Activated gamma-delta T cell treated with anti-CD3 and anti-CD28 coated beads, Interleukin-2, amount 50 U/mL, for 16 hours (primary cell): ENCODE measurements at places on chromosomes 1 and 21.

DNA sequence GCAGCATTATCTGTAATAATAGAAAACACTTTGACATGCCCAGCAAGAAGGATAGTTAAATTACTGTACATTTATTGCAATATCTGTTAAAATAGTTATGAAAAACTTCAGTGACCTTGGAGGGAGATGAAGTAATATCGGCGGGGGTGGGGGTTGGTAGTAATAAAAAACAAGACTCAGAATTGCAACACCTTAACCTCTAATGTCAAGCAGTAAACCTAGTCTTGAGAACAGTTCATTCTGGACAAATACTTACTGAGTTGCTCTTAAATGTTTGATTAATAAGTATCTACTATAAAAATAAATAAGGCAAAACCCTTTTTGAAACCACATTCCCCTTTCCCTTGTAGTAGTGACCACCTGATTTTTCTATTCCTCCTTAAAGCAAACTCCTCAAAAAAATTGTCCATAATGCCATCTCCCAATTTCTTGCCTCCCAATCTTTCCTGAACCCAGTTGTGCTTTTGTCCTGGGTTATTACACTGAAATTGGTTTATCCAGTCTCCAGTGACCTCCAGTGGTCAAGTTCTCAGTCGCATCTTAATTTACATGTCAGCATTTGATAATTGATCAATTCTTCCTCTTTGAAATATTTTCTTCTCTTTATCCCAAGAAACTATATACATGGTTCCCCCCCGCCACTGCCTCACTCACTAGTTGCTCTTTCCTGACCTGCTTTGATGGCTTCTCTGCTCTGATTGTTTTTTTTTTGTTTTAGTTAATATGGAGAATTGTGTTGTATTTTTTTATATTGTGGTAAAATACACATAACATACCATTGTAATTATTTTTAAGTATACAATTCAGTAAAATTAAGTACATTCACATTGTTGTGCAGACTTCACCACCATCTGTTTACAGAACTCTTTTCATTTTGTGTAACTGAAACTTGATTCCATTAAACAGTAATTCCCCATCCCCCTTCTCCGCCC lies 36.8 kb downstream of the RAP1A start:
- DNase-seq = no peak

DNA sequence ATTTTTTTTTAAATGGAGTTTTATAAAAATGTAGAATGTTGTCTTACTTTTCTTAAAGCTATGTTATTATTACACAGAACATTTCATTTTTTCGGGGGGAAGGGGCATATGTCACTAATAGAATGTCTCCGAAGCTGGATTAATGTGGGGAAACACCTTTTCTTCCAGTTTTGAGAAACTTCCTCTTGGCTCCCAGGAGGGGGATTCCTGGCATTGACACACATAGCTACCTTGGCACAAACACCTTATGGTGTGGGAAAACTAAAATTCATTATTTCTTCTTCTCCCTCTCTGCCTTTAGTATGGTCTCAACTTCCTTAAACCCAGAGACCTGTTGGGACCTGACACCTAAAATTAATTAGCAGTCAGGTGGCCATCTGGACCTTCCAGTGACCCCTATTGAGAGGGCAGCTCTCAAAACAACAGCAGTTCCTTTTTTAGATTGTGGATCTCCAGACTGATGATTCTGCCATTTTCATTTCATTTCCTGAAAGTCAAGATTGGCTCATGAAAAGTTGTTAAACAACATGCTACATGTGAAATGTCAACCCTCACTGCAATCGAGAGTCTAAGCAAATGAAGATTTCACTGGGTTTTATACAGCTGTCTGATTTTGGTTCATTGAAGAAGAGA lies 70.1 kb upstream of the EDEM3 start:
- no peak for DNase-seq

GRCh38 chr1:195462646-195463045 lies 1145.6 kb downstream of the KCNT2 start:
- no peak for DNase-seq

GRCh38 chr1:43372172-43372571 lies 4.4 kb upstream of the ELOVL1 start:
- no peak for DNase-seq

DNA sequence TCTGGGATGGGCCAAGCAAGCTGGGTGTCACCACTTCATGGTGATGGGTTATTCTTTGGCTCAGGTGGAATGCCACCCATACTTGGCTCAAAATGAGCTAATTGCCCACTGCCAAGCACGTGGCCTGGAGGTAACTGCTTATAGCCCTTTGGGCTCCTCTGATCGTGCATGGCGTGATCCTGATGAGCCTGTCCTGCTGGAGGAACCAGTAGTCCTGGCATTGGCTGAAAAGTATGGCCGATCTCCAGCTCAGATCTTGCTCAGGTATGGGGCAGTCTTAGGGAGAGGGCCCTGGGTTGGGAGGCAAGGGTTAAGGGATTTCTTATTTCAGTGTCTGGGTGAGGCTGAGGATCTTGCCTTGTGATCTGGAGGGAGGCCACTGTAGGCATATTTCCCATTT lies 15.4 kb upstream of the NASP start:
- no peak for DNase-seq

DNA sequence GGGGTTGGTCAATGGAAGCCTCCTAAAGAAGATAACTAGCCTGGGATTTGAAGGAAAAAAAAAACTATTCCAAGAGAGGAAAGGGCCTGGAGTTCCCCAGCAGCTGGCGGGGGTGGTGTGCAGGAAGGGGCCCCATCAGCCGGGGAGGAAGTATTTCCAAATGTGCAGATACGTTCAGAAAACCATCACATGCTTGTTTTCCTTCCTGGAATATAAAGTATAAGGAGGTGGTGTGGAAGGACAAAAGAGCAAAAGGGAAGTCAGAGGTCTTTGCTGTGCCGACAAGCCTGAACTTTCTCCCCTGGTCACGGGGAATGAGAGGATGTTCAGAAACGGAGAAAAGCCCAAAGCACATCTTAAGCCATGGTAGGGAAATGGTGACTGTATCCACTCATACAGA lies 72.0 kb upstream of the BACE2 start:
- no peak for DNase-seq

DNA sequence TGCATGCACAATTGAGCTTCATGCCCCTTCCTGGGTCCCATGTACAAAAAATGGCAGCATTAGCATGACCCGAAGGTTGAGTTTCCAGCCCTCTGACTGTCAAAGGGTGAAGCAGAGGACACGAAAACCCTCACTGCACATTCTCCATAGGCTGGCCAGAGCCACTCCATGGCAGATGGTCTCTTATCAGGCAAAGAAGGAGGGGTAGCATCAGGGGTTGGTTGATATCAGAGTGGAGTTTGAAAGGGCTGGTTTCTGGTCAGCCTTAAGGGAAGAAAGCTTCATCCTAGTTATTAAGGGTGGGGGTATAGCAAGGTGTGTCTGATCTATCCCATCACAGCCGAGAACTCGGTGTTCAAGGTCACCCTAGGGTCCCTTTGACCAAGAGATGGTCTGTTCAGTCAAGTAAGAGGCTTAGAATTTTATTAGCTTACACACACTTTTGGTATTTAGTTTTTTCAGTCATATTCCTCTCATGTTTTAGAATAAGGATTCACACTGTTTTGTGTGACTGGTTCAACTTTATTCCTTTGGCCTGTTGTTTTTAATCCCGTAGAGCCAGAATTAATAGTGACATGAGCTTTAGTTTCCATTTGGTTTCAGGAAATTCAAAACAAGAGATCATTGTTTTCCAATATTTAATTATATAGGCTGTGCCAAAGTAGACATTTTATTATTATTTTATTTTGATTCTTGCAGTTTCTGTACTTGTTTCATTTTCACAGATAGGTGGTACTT lies 199.9 kb upstream of the FMN2 start:
- no peak for DNase-seq

GRCh38 chr1:196531737-196532524 lies 76.3 kb downstream of the KCNT2 start:
- no peak for DNase-seq

DNA sequence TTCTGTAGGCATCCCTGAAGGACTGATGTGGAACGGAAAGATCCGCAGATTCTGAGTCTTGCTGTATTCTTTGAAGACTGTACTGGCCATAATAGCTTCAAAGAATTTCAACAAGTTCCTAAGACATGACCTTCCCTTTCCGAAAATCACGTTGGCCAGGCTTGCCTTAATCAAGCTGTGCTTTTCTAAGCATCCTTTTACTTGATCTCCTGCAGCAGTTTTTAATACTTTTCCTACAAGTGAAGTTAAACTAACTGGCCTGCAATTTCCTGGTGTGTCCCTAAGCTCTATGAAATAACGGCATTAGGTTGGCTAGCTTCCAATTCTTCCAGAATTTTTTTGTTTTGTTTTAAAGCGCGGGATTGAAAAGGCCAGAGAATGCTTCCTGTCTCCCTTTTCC lies 40.3 kb downstream of the SPAG17 start:
- no peak for DNase-seq

DNA sequence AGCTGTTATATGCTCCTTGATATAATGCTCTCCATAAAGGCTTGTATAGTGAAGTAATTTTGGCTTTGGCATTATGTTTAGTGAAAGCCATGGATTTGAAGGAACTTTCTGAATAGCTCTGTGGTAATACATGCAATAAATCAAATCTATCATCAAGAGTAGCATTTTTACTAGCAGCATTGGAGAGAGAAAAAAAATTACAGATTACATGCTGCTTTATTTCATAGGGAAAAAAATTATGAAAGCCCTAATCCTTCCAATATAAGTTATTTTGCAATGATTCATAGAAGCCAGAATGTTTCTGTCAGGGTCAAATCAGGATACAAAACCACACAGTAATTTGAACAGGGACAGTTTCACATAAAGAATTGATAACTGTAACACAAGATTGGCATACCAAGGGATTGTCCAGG lies 250.0 kb downstream of the SPATA17 start:
- no peak for DNase-seq

GRCh38 chr1:173878251-173878650 lies 10.1 kb downstream of the ZBTB37 start:
- DNase-seq = no peak

DNA sequence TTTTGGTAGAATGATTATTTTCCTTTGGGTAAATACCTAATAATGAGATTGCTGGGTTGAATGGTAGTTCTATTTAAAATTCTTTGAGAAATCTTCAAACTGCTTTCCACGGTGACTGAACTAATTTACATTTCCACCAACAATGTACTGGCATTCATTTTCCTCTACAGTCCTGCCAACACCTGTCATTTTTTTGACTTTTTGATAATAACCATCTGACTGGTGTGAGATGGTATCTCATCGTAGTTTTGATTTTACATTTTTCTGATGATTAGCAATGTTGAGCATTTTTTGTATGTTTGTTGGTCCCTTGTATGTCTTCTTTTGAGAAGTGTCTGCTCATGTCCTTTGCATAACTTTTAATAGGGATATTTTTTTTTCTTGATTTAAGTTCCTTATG lies 23.5 kb downstream of the KCNK2 start:
- DNase-seq = no peak

DNA sequence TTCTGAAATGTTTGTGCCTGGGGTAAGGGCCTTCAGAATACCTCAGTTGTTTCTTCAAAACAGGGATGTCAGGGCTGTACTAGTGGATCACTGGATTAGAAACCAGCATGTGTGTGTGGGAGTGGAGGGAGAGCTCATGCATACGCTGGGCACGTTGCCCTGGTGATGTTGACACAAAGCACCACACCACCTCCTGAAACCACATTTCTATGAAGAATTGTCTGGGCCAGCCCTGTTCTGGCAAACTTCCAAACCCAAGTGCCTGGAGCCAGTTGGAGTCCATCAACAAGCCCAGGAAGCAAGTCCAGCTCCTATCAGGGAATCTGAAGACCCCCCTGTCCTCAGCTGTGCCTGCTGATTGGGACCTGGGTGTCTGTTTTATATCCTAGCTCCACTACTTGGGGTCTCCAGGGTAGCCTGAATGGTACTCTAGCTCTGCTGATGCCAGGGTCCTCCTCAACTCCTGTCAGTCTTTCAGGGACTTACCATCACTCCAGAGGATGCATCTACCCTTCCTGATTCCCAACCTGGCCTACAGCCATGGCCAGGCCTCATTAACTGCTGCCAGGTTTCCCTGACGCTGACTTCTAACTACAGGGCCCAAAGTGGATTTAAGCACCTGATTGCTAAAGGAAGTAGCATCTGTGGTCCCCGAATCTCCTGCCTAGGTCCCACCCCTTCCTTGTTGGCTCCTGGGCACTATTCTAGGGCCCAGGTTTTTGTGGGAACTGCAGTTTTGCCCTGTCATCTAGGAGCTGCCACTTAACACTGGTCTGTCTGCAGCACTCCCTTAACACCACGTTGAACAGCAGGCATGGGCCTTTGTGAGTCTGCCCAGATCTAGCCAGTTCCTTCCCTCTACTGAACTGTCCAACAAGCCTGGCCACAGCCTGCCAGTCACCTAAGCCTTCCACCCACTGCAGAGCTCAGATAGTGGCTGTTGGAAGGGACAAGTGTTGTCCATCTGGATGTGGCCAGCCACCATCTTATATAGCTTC lies 45.5 kb downstream of the LPAR3 start:
- DNase-seq = no peak

GRCh38 chr1:172184506-172185191 lies 235.8 kb upstream of the C1orf105 start:
- DNase-seq = no peak

GRCh38 chr21:41167348-41168342 lies at the start of gene BACE2:
BACE2 (plus strand) TSS chr21:41168160; CDS start chr21:41168264, 104 bp downstream.
- DNase-seq = no peak

DNA sequence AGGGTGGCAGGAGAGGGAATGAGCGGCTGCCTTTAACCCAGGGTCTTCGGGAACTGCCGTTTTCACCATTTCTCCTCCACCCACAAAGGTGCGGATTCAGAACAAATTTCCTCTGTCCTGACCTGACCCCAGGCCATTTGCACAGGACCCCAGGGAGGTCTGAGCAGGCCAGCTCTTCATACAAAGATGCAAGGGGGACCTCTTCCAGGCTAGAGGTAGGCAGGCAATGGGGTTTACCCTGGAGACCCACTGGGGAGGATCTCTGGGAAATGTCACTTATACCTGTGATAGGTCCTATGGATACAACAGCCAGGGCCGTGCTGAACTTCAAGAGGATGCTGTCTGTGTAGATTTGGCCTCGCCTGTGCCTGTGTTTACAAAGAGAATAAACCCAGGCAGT lies 89.7 kb upstream of the VAMP3 start:
- DNase-seq = no peak

- DNase-seq = peak; percentile 33
These were observed 182.6 kb downstream of the VAV3 start for GRCh38 chr1:107782217-107782845.
